LHCN-M2 (cell line): ENCODE measurements at places on chromosomes 13 and 19. TPM values are rescaled to one million over a fixed set of nuclear protein-coding genes. Genes with fewer than 3 reads are reported as not detected.

IGLON5 gene
- total RNA-seq = not detected in 2 replicates

SIAH3 gene
- not detected in 2 replicates for total RNA-seq

PSG7 gene
- total RNA-seq = not detected in 2 replicates

HDGFL2 gene
- total RNA-seq = 65.9 and 67.3 TPM in 2 replicates

GIPR gene
- total RNA-seq = not detected in 2 replicates

CEACAM20 gene
- not detected in 2 replicates for total RNA-seq

ACTMAP gene
- 1.6 and 2.0 TPM in 2 replicates for total RNA-seq

ZNF100 gene
- total RNA-seq = 8.3 and 8.8 TPM in 2 replicates

PAN3 gene
- 10.6 and 13.0 TPM in 2 replicates for total RNA-seq

DNA sequence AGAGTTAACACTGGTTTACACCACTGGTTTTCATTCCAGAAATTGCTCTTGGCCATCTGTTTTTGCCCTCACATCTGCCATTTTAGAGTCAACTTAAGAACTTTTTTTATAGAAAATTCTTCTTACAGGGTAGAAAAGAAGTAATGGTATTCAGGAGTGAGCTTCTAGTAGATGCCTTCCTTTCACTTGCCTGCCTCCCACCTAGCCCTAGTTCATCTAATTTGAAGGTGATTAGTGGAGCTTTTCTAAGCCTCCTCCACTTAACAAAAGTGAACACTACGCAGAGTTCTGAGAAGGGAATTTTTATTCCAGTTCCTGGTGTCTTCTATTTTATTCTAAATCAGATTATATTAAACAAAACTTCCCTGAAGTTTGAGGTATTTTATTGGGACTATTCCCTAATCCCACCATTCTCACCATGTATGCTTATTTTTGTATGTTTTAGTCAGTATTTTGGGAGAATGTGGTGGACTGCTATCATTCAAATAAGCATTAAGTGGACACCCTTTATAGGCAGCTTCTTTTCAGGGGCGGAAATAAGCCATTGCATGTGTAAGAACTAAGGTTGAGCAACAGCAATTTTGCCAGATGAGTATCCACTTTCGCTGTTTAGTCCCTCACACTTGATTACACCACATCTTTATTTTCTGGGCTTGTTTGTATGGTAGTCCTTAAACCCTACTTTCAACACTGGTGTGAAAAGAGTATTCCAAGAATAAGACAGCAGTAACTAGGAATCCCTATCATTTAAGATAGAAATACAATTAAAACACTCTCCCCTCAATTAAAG lies 156.9 kb downstream of the ENOX1 start:
- DNase-seq = peak; percentile 12

DNA sequence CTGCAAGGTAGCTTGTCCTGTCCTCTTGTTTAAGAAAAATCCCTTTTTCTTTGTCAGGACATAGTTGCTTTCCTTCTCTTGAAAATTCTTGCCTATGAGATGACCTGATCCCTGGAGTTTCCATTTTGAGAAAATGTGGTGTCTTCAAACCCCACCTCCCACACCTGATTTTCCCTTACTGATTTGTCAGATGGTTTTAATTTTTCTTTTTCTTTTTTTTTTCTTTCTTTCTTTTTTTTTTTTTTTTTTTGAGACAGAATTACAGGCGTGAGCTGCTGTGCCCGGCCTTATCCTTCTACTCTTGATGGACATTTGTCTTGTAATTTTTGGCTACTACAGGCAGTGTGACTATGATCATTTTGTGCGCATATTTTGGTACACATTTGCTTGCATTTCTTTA lies 1.2 kb downstream of the ZNF345 start:
- DNase-seq = no peak

- DNase-seq = no peak
Observed at GRCh38 chr13:26525528-26525927, 32.0 kb upstream of the WASF3 start.

GRCh38 chr13:31435536-31435935 lies 235.8 kb downstream of the B3GLCT start:
- DNase-seq = no peak

GRCh38 chr19:22427960-22428913 lies 6.1 kb upstream of the ZNF98 start:
- DNase-seq = no peak

DNA sequence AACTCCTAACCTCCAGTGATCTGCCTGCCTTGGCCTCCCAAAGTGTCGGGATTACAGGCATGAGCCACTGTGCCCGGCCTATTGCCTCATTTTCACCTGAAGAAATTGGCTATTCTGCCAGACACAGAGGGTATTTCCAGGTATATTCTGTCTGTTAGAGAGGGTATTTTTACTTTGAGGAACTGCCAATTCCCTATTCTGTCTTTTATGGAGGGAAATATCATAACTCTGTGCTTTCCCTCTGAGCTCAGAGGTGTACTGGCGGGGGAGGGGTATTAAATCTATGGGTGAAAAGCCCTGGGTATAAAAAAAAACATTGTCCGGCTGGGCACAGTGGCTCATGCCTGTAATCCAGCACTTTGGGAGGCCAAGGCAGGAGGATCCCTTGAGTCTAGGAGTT lies 24.8 kb downstream of the TSKS start:
- no peak for DNase-seq

DNA sequence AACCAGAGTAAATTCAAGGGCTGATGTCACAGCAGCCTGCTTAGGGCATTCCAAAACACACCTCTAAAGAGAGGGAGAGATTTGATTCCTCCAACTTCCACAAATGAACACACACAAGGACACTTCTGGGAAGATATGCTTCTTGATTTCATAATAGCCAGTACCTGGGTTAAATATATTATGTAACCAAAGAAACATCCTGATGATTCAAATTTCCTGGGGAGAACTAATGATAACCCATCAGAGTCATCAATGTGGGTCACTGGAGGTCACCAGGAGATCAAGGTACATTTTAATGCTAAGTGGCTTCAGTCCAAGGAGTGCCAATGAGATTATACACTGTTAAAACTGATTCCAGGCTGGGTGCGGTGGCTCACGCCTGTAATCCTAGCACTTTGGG lies 54.0 kb upstream of the DOCK9 start:
- DNase-seq = no peak

DNA sequence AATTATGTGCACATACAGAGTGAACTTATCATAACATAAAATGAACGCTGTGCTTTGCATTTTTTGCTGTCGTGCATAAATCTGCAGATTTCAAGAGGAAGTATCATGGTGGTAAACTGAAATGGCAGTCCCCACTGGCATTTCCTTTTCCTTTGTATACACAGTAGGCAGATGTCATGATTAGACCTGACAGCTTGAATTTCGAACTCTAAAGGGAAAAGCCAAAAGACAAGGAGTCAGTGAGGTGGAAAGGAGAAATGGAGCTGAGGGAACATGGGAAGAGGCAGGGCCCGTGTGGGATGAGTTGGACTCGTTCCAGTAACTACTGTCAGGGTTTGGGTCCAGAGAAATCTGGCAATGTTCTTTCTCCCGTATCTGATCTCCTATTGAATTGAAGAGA lies 454.1 kb upstream of the SGCG start:
- no peak for DNase-seq

GRCh38 chr19:45057444-45057843 lies 18.6 kb downstream of the CLASRP start:
- DNase-seq = no peak

DNA sequence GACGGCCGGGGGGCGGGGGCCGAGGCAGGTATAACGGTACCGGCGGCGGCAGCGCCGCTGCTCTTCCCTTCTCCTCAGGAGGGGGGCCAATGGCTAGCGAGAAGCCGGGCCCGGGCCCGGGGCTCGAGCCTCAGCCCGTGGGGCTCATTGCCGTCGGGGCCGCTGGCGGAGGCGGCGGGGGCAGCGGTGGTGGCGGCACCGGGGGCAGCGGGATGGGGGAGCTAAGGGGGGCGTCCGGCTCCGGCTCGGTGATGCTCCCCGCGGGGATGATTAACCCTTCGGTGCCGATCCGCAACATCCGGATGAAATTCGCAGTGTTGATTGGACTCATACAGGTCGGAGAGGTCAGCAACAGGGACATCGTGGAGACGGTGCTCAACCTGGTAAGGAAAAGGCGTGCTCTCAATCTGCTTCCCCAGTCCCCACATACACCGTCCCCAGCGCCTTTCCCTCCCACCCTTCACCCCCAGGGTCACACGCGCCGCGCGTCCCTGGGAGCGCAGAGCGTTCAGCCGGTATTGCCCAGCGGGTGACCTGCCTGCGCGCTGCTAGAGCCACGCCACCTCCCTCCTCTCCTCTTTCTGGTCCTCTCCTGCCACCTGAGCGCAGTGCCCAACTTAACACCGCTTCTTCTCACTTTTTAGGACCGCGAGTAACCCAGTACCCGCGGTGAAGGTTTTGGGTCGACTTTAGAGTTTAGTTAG lies 814 bp downstream of the NBEA start:
- DNase-seq = no peak

DNA sequence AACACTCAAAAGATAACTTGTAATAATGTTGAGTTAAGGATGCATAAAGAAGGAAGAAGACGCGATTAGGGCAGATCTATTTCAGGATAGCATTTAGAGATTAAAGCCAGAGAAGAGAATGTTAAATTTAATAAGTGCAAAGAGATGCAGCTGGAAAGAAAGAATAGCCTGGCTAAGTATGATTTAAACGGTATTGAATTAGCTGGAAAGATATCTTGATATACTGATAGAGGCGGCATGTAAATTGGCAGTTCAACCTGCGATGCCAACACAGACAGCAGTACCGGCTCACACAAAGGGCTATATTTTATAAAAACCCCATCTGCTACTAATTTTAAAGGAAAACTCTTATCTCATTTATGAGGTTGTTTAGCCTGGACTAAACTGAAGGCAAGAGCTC lies 121.4 kb downstream of the ENOX1 start:
- no peak for DNase-seq

- no peak for DNase-seq
Observed at GRCh38 chr19:54206030-54206830, 5.6 kb downstream of the RPS9 start.

DNA sequence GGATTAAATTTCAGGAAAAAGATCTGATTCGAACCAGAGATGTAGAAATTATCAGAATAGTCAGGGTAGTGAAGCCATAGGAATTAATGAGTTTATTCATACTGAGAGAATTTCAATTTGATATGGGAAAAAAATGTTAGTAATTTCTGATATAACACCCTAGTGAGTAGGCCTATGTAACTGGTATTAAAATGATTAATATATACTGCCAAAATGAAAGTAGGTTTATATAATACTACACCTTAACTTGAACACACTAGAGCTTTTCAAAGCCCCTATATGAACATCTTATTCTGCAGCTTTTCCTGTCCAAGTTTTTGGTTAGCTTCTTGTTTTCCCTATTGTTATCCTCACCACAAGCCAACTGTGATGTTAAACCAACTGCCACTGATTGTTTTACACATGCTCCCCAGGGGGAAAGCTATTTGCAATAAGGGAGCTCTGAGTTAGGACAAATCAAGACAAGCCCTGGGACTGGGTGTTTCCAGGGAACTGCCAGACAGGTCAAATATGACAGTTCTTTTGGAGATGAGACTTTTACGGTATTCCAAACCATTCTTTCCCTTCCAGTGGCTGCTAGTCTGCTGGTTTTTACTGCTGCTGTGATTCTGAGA lies 45.3 kb downstream of the FNDC3A start:
- peak; percentile 80 for DNase-seq

- DNase-seq = peak; percentile 29
Observed at GRCh38 chr19:35006342-35006998, 6.3 kb downstream of the GRAMD1A start.

- no peak for DNase-seq
Observed at GRCh38 chr13:103303078-103303651, 236.9 kb upstream of the SLC10A2 start.

DNA sequence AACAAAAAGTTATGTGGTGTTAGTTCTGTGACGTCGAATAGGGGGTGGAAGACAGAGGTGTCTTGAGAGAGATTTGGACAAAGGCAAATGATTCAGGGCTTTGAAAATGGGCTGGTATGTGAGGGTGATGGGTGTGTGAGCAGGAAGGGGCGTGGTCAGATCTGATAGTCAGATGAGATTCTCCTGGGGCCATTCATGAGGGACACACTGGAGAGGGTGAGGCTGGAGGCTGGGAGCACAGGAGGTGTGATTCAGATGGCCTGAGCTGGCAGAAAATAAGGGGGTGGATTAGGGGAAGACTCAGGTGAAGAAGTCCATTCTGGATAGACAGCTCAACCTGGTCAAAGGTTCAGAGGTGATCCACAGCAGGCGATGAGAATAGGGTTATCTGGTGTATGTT lies 28.0 kb downstream of the CYP4F22 start:
- DNase-seq = no peak

DNA sequence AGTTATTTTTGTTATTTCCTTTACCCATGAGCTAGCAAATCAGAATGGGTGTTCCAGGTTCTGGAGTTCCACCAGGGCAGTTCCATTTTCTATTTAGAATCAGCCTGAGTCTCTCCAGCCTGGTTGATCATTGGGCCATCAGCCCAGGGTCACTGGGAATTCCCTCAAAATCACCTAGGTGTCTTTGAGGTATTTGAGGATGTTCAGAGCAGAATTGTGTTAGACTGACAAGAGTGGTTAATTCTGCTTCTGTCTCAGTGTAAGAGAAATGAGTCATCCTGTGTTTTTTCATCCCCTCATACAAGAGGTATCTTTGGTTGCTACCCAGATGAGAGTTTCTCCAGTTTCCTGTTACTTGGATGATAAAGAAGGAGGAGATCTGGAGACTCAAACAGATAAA lies 11.7 kb downstream of the ZNF66 start:
- DNase-seq = peak; percentile 3

DNA sequence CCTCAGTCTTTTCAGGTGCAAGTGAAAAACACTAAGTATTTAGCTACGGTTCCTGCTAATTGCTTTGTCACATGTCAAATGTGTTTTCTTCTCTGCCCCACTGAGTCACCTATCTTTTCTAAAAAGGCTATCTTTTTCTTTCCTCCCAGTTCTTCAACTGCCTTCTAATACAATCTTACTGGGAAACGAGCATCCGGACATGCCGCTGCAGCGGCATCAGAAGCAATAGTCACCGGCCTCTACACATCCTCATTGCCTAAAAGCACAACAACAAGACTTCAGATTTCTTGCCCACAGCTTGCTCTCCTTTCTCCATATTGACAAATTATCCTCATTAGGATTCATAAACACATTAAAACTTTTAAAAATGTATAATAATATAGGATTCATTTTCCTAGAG lies 1.2 kb downstream of the PCDH9 start:
- peak; percentile 29 for DNase-seq

- DNase-seq = no peak
Observed at GRCh38 chr13:89738072-89738471, 1609.4 kb upstream of the MIR17HG start.

- no peak for DNase-seq
Observed at GRCh38 chr13:46559272-46559805, 6.4 kb downstream of the LRCH1 start.
